ENCODE measurements at places on chromosomes 12 and 14.

- DNase-seq: no peak
These were observed 62.2 kb downstream of the PAPOLA start for GRCh38 chr14:96564389-96564788.

DNA sequence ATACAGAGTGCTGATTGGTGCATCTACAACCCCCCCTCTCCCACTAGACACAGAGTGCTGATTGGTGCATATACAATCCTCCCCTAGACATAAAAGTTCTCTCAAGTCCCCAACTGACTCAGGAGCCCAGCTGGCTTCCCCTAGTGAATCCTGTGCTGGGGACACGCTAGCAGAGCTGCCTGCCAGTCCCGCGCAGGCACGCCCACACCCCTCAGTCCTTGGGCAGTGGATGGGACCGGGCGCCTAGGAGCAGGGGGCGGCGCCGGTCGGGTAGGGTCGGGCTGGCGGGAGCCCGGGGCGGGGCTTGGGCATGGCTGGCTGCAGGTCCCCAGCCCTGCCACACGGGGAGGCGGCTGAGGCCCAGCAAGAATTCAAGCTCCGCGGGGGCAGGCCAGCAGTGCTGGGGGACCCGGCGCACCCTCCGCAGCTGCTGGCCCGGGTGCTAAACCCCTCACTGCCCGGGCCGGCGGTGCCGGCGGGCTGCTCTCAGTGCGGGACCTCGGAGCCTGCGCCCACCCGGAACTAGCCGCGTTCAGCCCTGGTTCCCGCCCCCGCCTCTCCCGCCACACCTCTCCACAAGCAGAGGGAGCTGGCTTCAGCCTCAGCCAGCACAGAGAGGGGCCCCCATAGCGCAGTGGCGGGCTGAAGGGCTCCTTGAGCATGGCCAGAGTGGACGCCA, 64.3 kb upstream of the DDHD1 start:
- DNase-seq: peak; percentile 73

- no peak for DNase-seq
These were observed 411 bp downstream of the BTBD7 start for GRCh38 chr14:93332397-93332852.

DNA sequence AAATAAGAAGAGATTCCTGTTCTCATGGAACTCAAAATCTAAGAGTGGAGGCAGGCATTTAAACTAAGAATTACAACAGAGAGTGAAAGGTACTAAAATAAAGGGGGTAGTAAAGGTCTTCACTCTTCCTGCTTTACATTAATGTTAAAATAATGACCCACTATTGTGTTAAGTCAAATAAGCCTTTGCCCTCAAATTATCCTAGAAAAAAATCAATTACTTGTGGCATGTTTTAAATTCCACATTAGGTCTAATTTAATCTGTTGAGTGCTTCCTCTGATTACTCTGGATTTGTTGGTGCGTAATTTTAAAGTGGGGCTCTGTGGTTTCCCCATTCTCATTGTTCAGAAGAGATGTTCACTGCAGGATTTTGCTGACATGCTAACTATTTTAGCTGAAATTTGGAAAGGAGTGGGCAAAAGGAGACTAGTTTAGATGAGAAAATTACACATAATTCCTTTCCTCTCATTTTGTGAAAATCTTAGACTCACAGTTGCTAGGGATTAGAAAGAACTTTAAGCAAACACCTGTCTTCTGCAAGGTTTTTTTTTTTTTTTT, 35.5 kb downstream of the BTG1 start:
- no peak for DNase-seq

DNA sequence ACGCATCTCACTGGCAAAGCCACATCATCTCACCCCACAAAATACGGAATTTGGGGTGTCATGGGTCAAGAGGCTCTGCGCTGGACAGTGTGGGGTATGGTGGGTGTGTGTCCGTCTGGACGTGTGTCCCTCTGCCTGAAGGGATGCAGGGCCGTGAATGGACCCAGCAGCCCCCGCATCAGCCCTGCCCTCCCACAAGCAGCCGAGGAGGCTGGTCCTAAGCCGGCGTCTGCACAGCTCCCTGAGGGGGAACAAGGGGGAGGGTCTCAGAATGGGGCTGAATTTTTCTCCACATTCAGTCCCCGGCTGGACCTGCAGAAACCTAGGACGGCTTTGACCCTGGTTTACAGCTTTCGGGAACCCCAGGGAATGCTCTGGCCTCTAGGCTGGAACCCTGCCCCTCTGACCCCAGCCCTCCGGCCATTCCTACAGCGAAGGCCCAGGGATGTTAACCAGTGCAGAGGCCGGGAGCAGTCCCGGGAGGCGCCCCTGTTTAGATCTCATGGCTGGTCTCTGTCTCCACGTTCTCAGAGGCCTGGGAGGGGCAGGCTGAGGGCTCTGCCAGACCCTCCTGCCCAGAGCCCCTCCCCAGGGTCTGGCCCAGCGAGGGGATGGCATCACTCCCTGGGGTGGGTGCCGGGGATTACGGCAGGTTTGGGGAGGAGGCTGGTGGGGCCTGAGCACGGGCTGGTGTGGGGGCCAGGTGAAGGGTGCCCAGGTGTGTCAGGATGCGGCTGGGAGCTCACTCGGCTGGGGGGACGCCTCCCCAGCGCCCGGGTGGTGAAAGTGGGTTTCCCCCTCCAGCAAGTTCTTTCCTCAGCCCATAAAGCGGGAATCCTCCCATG, 156.5 kb upstream of the C14orf180 start:
- DNase-seq: no peak

DNA sequence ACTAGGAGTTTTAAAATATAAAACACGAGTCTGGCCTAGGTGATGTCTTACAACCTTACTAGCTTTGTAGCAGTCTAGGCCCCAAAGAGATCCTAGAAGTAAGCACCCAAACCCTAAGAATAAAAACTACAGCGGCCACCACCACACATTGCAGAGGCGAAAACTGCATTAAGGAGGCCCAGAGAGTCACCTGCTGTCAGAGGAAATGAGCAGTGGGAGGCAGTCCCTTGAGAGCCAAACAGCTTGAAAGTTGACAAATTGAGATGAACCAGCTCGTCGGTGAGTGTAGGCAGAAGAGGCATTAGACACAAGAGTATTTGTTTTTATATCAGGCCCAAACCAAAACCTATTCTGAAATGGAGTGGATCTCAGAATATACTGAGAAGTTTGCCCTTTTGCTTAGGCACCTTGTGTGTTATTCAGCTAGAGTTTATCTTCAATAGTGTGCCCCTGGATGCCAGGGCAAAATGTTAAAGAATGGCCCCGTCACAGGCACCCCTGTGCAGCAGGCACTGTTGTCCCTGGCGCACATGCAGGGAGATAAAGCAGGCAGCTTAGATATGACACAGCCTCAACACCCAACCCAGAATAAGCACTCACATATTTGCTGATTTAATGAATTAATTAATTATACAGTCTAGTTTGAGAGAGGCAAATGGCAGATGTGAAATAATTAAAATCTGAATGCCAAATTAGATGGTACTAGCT, 56.7 kb downstream of the TTC7B start:
- DNase-seq: no peak

- DNase-seq: no peak
These were observed 14.3 kb downstream of the FAM181A start for GRCh38 chr14:93941293-93941910.

GRCh38 chr14:91389150-91389549, 28.5 kb downstream of the CCDC88C start:
- DNase-seq: no peak

- no peak for DNase-seq
These were observed 120.0 kb downstream of the PPFIA2 start for GRCh38 chr12:81639196-81639595.

- no peak for DNase-seq
These were observed 18.5 kb upstream of the DHRS7 start for GRCh38 chr14:60183741-60184140.

- DNase-seq: no peak
These were observed 32.1 kb downstream of the SLC15A4 start for GRCh38 chr12:128791395-128792322.

GRCh38 chr12:91422127-91422526, 239.5 kb upstream of the DCN start:
- DNase-seq: no peak

GRCh38 chr14:75361041-75361440, 66.8 kb upstream of the JDP2 start:
- DNase-seq: no peak
